Fibroblast of lung (primary cell): ENCODE measurements at places on chromosomes 6 and 20. TPM values are rescaled to one million over a fixed set of nuclear protein-coding genes. Genes with fewer than 3 reads are reported as not detected.

DNA sequence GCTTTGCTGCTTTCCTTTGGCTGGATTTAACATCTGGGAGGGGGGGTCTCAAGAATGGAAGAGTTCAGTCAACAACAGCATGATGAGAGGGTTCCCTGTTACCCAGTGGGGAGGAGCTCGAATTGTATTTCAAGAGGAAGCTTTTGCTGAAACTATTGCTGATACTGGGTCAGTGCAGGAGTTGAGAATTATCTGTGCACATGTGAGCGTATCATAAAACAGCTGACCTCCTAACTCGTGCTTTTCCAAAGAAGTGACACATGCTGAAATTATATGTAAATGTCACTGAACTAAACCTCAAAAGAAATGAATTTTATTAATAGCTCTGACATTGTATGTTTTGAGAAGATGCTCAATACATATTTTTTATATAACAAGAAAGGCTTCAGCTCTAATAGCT is 96.3 kb downstream of the PHF3 start:
- peak; percentile 17 for DNase-seq
- H3K4me1 ChIP-seq: peaks cover 4% of the 10 kb centered on the region
- H3K27ac ChIP-seq: no peak overlapping the region
- H3K4me3 ChIP-seq: no peak overlapping the region
- no peaks in the 10 kb centered on the region for H3K27me3 ChIP-seq
- H3K36me3 ChIP-seq: no peaks in the 10 kb centered on the region

DNA sequence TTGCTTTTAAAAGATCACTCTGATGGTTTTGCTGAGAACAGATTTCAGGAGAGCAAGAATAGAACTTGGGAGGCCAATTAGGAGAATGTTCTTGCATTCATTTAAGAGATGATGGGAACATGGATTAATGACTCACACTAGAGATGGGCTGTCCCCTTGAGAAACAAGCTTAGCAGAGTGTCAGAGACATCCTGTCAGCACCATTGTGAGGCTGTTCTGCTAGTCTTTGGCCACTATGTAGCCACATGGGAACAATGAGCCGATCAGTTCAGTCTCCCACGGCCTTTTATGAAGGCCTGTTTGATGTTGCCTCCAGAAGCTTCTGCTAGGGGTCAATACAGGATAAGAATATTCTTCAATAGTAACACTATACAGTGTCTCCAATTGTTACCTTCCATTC is 113.0 kb upstream of the EYA4 start:
- peak; percentile 29 for DNase-seq
- no peak overlapping the region for H3K4me3 ChIP-seq
- no peaks in the 10 kb centered on the region for H3K27me3 ChIP-seq
- H3K4me1 ChIP-seq: no peaks in the 10 kb centered on the region

BTNL2 gene
- not detected in 2 replicates for polyA plus RNA-seq

DNA sequence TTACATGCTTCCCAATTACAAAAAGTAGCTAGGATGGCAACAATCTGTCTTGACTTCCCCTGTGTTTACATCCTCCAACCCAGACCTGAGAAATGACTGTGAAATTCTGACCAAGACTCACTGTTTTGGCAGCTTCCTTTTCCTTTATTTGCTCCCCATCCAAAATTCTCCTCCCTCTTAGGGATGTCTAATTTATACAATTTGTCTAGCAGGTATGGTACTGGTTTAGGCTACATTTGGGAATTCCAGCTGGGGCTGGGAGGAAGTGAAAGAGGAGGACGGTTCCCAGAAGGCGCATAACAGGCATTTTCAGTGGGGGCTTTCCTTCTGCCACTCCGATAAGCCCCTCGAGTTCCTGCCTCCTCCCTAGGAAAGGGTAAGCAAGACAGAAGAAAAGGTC is 231.5 kb upstream of the BTBD3 start:
- no peak overlapping the region for H3K27ac ChIP-seq
- no peak for DNase-seq
- H3K4me3 ChIP-seq: no peak overlapping the region

DNA sequence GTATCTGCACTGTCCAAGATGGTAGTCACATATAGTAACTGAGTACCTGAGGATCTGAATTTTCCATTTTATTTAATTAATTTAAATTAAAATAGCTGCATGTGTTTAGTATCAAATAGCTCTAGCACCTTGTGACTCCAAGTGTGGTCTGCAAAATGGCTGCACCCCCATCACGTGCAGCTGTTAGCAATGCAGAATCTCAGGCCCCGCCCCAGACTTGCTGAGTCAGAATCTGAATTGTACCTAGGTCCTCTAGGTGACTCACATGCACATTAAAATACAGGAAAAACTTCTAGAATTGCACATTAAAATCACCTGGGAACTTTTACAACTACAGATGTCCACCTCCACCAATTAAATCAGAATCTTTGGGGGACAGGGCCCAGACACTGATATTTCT is 19.2 kb upstream of the FAM83C start:
- DNase-seq: no peak
- H3K4me1 ChIP-seq: peaks cover 58% of the 10 kb centered on the region
- H3K27ac ChIP-seq: peak overlapping the region; percentile 41
- no peaks in the 10 kb centered on the region for H3K27me3 ChIP-seq
- no peak overlapping the region for H3K4me3 ChIP-seq
- no peaks in the 10 kb centered on the region for H3K36me3 ChIP-seq

TRIM38 gene
- polyA plus RNA-seq: 5.8 and 7.6 TPM in 2 replicates

- H3K4me3 ChIP-seq: no peak overlapping the region
- no peak for DNase-seq
- H3K36me3 ChIP-seq: no peaks in the 10 kb centered on the region
- peaks cover 7% of the 10 kb centered on the region for H3K27me3 ChIP-seq
- H3K27ac ChIP-seq: no peak overlapping the region
- H3K4me1 ChIP-seq: no peaks in the 10 kb centered on the region
These were observed 25.7 kb upstream of the KLHL31 start for GRCh38 chr6:53691252-53691651.

DNA sequence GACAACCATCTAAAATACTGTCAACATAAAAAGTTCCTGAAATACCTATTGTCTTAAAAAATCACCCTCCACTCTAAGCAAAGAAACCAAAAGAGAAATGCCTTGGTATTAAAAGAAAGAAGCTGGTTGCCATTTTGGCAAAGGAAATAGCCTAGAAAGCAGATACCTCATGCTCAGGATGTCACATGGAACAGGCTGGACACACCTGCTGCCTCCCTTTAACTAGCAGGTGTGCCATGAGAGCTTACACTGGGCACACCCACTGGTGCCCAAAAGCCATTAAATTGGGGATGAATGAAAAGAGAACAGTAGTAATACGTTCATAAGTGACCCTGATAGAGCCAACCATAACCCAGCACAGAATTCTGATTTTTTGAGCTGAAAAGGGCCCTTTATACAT is 1.5 kb downstream of the SLC23A2 start:
- H3K27ac ChIP-seq: no peak overlapping the region
- no peak for DNase-seq
- no peak overlapping the region for H3K4me3 ChIP-seq
- H3K36me3 ChIP-seq: no peaks in the 10 kb centered on the region
- no peaks in the 10 kb centered on the region for H3K27me3 ChIP-seq

DNA sequence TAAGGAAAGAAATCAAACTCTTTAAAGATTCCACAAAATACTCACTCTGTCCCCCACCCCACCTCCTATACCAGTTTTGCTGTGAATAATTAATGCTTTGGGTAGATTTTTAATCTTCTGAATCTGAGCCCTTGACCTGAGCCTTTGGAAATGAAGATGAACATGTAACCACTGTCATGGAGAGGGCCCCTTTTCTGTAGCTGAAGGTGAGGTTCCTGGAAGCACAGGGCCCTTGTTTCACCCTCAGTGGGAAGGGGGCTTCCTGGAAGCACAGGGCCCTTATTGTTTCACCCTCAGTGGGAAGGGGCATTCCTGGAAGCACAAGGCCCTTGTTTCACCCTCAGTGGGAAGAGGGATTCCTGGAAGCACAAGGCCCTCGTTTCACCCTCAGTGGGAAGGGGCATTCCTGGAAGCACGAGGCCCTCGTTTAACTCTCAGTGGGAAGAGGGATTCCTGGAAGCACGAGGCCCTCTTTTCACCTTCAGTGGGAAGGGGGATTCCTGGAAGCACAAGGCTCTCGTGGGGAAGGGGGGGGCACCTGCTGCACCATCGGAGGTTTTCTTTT is 75.7 kb downstream of the DACT2 start:
- no peak for DNase-seq
- H3K27ac ChIP-seq: no peak overlapping the region
- H3K4me3 ChIP-seq: no peak overlapping the region
- H3K36me3 ChIP-seq: no peaks in the 10 kb centered on the region
- no peaks in the 10 kb centered on the region for H3K27me3 ChIP-seq
